ENCODE measurements at places on chromosomes 5 and 9. TPM values are rescaled to one million over a fixed set of nuclear protein-coding genes. Genes with fewer than 3 reads are reported as not detected.

DNA sequence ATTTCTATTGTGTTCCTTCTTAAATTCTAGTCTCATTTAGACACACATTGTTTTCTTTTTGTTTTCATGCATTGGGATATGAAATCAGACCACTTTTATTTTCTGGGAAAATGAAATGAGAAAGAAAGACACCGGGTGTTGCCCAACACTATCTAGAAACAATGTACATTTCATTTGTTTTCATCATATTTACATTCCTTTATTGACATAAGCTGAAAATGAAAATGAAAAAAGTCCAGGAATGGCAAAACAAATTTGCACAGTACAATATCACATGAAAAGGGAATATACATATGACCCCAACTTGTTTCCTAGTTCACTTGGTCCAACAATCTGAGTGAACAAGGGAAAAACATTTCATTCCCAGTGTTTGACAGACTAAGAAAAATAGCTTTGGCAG lies 20.7 kb downstream of the IFNE start:
- H3K36me3 ChIP-seq = no peaks in the 10 kb centered on the region
- H3K4me1 ChIP-seq = no peaks in the 10 kb centered on the region
- no peak for DNase-seq

GRCh38 chr9:126692041-126692758 lies 78.5 kb downstream of the LMX1B start:
- no peak overlapping the region for H3K4me3 ChIP-seq
- DNase-seq = no peak
- peaks cover 75% of the 10 kb centered on the region for H3K27me3 ChIP-seq

- DNase-seq = no peak
- H3K36me3 ChIP-seq = no peaks in the 10 kb centered on the region
- H3K27me3 ChIP-seq = no peaks in the 10 kb centered on the region
- no peaks in the 10 kb centered on the region for H3K4me1 ChIP-seq
- H3K4me3 ChIP-seq = no peak overlapping the region
Measured at GRCh38 chr5:9212605-9213004, 333.3 kb downstream of the SEMA5A start.

- H3K27ac ChIP-seq = peak overlapping the region; percentile 92
- peak overlapping the region; percentile 64 for H3K4me3 ChIP-seq
- H3K27me3 ChIP-seq = no peaks in the 10 kb centered on the region
Measured at GRCh38 chr5:140710899-140711552, 10.8 kb downstream of the ZMAT2 start.

DNA sequence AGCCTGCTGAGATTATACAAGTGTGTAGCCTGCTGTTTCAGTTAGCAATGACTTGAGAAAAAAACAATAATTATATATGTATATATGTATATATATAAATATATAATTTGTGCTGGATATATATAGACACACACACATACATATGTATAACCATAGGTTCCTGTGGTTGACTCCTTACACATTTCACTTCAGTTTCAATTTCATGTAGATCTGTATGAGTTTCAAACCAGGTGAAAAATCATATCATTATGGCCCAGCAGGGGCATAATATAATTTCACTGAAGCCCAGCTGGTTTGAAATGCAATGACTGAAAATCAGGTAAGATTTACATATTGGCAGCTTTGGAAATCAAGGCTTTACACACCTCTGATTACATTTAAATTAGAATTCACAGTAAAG lies 690.4 kb upstream of the CDH18 start:
- H3K4me1 ChIP-seq = no peaks in the 10 kb centered on the region
- H3K27me3 ChIP-seq = no peaks in the 10 kb centered on the region
- no peak overlapping the region for H3K4me3 ChIP-seq
- no peak for DNase-seq
- H3K27ac ChIP-seq = no peak overlapping the region

GRCh38 chr5:91850031-91850430 lies 466.9 kb upstream of the ARRDC3 start:
- no peak for DNase-seq
- no peaks in the 10 kb centered on the region for H3K4me1 ChIP-seq
- H3K27ac ChIP-seq = no peak overlapping the region
- H3K27me3 ChIP-seq = no peaks in the 10 kb centered on the region

DNA sequence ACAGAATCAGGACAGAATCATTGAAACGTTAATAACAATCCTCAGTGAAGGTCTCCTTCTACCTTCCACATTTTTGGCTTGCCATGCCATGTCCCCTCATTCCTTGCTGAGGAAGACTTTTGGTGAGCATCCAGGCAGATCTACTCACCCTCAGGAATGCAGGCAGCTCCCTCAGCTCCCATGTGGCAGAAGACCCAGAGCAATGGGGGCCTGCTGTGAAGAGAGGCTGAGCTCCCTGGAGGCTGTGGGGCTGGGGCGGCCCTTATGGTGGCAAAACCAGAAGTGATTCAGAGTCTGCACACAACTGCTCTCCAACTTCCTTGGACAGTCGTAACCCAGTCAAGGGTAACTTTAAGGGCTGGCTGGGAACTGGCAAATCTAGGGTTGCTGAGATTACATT lies 247.2 kb upstream of the EFNA5 start:
- no peaks in the 10 kb centered on the region for H3K36me3 ChIP-seq
- no peak overlapping the region for H3K4me3 ChIP-seq
- peaks cover 17% of the 10 kb centered on the region for H3K4me1 ChIP-seq
- H3K27me3 ChIP-seq = no peaks in the 10 kb centered on the region

GRCh38 chr5:57037355-57037754 lies 85.4 kb upstream of the MIER3 start:
- H3K4me3 ChIP-seq = no peak overlapping the region
- no peaks in the 10 kb centered on the region for H3K27me3 ChIP-seq
- no peaks in the 10 kb centered on the region for H3K36me3 ChIP-seq

GRCh38 chr9:33781736-33782135 lies 13.6 kb upstream of the PRSS3 start:
- H3K4me1 ChIP-seq = no peaks in the 10 kb centered on the region
- DNase-seq = no peak
- H3K36me3 ChIP-seq = no peaks in the 10 kb centered on the region
- H3K4me3 ChIP-seq = no peak overlapping the region

- no peak for DNase-seq
- no peaks in the 10 kb centered on the region for H3K4me1 ChIP-seq
- no peak overlapping the region for H3K27ac ChIP-seq
- peaks cover 5% of the 10 kb centered on the region for H3K36me3 ChIP-seq
Measured at GRCh38 chr9:2127486-2127885, 112.3 kb downstream of the SMARCA2 start.

- H3K4me3 ChIP-seq = no peak overlapping the region
- DNase-seq = no peak
Measured at GRCh38 chr5:5335700-5336264, 86.7 kb upstream of the ICE1 start.

GRCh38 chr5:93294199-93294598 lies 286.8 kb downstream of the NR2F1-AS1 start:
- H3K4me1 ChIP-seq = no peaks in the 10 kb centered on the region
- no peaks in the 10 kb centered on the region for H3K36me3 ChIP-seq
- H3K27ac ChIP-seq = no peak overlapping the region
- H3K4me3 ChIP-seq = no peak overlapping the region

GRCh38 chr5:157799578-157799977 lies 56.1 kb downstream of the LSM11 start:
- H3K27ac ChIP-seq = no peak overlapping the region
- H3K27me3 ChIP-seq = no peaks in the 10 kb centered on the region
- peaks cover 11% of the 10 kb centered on the region for H3K36me3 ChIP-seq
- H3K4me1 ChIP-seq = no peaks in the 10 kb centered on the region
- H3K4me3 ChIP-seq = no peak overlapping the region

DRD1 gene
- total RNA-seq = 0.80 TPM

PPP2R2B gene
- 1.9 TPM for total RNA-seq

NTRK2 gene
- 5.0 TPM for total RNA-seq

EPB41L4B gene
- 0.71 TPM for total RNA-seq

ATOSB gene
- total RNA-seq = 4.9 TPM

PCDHA3 gene
- total RNA-seq = under 0.01 TPM

Data from thymus (tissue), 14 donors.